ENCODE measurements at places on chromosomes 6 and 20. TPM values are rescaled to one million over a fixed set of nuclear protein-coding genes. Genes with fewer than 3 reads are reported as not detected.

Gene TNFRSF6B
- total RNA-seq = not detected

DNA sequence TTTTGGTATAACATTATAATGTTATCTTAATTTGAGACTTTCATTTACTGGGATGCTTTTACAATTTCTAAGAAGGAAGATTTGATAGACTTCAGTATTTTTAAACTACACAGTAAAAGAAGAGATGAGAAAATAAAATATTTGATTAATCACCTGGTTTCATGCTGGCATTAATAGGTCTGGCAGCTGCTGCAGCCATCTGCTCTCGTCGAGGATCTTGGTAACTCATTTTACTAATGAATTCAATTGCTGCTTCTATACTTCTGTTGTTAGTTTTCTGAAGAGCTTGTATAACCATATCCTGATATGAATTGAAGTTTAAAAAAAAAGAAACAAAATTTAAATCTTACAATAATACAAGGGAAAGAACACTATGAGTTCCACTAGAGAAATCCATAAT is 23.0 kb downstream of the LATS1 start:
- no peaks in the 10 kb centered on the region for H3K27me3 ChIP-seq
- H3K4me3 ChIP-seq = no peak overlapping the region
- H3K4me1 ChIP-seq = no peaks in the 10 kb centered on the region
- DNase-seq = no peak
- H3K36me3 ChIP-seq = peaks cover 11% of the 10 kb centered on the region

Gene STX11
- 11.6 TPM for total RNA-seq

DNA sequence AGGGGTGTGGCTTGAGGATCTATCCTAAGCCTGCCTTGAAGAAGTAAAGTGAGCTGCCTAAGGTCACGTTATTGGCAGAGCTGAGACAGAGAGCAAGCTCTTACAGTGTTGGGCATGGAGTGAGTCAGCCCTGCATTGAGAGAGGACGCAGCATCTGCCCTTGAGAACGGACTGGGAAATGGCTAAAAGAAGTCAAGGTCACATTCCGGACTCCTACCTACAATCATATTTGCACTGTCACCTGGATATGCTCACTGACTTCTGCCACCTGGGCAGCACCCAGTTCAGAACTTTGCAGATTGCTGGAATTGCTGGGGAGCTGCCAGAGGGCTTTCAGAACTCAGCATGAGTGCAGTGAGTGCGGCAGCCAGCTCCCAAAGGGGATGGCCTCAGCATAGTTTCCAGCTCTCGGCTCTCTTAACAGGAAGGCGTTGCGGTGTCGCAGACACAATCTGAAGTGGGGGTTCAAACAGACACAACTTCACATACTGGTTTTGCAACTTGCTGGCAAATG is 199.3 kb upstream of the SGK1 start:
- no peaks in the 10 kb centered on the region for H3K36me3 ChIP-seq
- H3K27ac ChIP-seq = no peak overlapping the region
- peaks cover 15% of the 10 kb centered on the region for H3K4me1 ChIP-seq
- H3K27me3 ChIP-seq = no peaks in the 10 kb centered on the region
- H3K4me3 ChIP-seq = no peak overlapping the region

Gene TSHZ2
- total RNA-seq = 7.7 TPM
